Activated T-helper 9 cell treated with anti-CD3 and anti-CD28 coated beads, Interleukin-2, amount 50 U/mL, for 16 hours (primary cell): ENCODE measurements at places on chromosomes 4 and X.

DNA sequence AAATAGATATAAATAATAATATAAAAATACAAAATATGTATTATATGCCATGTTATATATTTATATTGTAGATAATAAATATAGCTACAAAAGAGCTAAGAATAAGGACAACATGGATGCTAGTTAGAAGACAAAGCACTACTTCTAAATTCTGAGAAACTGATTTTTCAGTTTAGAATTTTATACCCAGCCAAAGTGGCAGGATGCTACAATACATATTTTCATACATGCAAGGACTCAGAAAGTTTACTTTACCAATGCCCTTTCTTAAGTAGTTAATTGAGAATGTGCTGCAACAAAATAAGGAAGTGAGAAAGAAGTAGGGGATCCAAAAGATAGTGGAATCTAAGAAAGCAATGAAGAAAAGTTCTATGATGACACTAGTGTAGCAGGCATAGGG lies 64.5 kb downstream of the PDE5A start:
- no peak for DNase-seq

DNA sequence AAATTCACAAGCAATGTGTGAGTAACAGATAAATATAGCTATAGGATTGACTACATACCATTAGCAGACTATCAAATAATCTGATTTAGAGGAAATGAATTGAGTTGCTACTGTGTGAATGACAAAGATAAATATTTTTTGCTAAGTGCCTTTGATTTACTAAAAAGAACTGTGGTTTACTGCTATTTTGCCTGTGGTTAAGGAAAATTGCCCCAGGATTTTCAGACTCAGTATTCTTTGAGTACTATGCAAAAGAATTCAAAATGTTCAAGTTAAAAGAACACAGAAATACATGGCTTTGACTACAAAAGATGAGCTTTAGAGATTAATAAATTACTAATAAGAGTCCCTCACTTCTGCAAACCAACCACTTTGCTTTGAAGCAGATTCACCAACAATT lies 853.8 kb downstream of the ADGRL3 start:
- DNase-seq: no peak

DNA sequence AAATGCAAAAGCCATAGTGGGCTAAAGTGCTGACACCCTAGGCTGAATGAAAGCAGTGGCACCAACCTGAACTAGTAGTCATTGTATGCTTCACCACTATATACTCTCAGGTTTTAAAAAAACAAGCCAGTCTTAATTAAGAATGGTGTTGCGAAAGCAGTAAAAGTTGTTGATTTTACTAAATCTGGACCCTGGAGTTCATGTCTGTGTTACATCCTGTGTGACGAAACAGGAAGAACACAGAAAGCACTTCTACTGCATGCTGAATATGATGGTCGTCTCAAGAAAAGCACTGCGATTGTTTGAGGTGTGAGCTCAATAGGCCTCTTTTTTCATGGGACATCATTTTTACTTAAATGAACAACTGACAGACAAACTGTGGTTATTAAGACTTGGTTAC lies 24.2 kb upstream of the GDPD2 start:
- no peak for DNase-seq

DNA sequence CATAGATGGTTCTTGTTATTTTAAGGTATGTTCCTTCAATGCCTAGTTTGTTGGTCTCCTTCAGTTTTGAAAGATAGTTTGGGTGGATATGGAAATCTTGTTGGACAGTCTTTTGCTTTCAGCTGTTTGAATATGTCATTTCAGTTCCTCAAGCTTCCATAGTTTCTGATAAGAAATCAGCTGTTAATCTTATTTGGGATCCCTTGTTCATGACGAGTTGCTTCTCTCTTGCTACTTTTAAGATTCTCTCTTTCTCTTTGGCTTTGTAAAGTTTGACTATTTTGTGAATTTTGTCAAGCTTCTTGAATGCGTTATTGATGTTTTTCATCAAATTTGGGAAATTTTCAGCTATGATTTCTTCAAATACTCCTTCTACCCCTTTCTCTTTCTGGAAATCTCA lies 129.5 kb downstream of the GNL3L start:
- DNase-seq: no peak

- DNase-seq: no peak
These were observed 157.5 kb upstream of the ITM2A start for GRCh38 chrX:79524642-79525041.

DNA sequence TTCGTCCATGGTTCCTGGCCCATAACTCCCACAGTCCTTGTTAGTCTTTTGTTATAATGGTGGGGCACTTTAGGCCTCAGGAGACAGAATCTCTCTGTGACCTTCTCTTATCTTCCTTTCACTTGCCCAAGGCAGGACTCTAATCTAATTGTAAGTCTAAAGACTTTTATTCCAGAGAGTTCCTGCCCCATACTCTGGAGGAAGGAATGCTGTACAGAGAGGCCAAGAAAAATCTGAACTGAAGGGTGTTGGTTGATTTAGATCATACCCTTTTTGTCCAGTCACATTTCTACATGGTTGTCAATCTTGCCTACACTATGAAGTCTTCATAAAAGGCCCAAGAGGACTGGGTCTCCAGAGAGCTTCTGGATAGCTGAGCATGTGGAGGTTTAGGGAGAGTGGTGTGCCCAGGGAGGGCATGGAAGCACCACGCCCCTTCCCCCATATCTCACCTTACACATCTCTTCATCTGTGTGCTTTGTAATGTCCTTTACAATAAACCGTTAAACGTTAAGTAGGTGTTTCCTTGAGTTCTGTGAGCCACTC lies 84.5 kb downstream of the AFF1 start:
- DNase-seq: no peak

GRCh38 chr4:8192748-8193738 lies 6.0 kb upstream of the SH3TC1 start:
- no peak for DNase-seq

- no peak for DNase-seq
These were observed 80.6 kb upstream of the CBR4 start for GRCh38 chr4:169090484-169091215.

DNA sequence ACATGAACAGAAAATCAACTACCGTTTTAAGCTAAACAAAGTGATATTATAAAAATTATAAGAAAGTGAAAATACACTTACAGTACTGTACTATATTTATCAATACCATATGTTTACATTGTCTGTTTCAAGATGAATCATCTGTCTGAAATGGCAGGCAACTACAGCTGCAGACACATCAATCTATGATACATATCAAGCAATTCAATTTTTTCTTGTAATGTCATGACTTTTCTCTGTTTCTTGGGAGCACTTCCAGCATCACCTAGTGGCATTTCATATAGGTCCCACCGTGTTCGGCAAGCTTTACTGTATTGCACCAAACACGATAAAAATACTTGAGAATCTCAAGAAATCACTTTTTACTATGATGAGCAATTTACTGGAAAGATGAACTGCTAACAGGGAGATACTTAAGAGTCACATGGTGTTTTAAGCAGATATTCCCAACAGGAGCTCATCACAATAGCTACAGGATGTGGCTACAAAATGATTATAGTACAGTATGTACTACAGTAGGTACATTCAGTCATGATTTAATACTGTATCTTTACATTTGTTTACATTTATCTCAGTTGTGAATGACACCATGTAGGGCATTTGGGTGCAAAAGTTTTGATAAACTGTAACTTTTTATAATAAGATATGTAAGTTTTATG lies 207.4 kb downstream of the ADAM29 start:
- no peak for DNase-seq

DNA sequence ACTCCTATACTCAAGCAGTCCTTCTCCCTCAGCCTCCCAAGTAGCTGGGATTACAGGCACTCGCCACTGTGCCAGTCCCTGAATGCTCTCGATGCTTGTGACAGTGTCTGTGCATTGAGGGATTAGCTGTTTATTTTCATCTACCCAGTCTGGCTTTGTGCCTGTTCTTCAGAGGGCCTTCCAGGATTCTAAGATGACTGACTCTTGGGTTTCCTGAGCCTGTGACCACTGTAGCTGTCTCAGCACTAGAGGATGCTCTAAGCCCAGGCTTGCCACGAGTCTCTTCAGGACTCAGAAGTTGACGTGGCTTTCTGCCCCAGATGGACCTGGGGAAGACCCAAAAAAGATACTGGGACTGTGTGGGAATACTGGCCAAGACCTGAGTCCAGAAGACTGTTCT lies 201.4 kb downstream of the ARHGAP10 start:
- DNase-seq: no peak

GRCh38 chr4:139278912-139279759 lies 889 bp downstream of the MGARP start:
- no peak for DNase-seq

DNA sequence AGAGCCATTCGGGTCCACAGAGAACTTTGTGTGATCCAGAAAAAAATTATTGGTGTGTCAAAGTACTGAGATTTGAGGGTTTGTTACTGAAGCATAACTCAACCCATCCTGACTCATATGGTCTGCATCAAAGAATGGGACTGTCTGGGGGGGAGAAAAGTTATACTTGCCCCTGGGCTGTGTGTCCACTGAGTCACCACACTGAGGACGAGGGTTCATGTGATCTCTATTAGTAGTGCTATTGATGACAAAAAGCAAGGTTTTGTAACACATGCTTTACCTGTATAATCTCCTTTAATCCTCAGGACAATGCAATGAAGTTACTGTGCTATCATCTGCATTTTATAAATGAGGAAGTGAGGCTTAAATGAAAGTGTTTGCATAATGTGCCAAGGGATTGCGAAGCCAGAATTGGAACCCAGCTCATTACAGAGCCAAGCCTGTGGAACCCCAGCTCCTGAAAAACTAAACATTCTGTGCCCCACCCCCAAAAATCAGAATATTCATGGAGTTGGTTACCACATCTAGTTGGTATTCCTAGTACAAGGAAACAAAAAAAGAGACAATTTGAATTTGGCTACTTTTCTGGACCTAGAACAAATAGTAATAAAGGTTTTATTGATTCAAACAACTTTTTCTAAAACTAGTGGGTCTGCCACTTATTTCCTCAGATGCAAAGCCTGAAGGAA lies 31.2 kb downstream of the CCDC149 start:
- no peak for DNase-seq

DNA sequence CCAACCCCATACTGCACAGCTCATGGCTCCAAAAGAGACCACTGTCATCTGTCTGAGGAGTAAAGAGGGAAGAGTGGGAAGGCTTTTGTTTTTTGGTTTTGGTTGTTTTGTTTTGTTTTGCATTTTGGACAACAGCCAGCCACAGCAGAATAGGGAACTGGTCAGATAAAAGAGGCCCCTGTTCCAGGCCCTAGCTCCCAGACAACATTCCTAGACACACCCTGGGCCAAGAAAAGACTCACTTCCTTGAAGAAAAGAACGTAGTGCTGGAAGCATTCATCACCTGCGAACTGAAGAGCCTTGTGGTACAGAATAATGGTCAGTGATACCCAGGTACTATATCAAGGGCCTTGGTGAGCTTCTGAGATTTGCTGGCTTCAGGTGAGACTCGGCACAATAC lies 619.4 kb upstream of the SPANXN1 start:
- DNase-seq: no peak

DNA sequence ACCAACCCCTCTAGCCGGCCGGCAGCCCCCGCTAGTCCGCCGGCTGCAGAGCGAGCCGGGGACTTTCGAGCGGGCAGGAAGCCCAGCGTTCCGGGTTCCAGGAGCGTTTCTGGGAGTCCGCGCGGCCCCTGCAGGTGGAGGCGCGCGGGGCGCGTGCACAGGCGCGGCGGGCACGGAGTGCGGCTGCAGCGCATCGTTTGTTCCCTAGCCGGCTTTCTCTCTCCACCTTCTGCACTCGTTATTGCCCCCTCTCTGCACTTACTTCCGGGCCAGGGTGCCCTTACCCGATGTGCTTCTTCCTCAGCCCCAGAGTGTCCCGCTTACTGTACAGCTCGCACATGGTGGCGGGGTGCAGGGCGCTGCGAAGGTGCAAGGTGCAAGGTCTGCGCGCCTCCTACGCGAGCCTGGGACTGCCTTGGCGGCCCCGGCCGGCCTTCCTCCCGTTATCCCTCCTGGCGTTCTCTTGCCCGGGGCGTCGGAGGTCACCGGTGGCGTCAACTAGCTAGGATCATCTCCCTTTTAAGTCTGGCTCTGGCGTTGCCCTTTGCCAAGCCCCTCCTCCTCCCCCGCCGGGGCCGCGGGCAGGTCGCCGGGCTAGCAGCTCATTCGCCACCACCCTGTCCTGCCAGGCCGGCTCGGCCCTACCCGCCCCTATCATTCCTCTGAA lies at the start of gene ETNPPL:
Gene ETNPPL (minus strand): TSS at position 495 of the 667 bp plus-strand sequence. CDS start 155 bp downstream, at position 340.
- peak; percentile 2 for DNase-seq

DNA sequence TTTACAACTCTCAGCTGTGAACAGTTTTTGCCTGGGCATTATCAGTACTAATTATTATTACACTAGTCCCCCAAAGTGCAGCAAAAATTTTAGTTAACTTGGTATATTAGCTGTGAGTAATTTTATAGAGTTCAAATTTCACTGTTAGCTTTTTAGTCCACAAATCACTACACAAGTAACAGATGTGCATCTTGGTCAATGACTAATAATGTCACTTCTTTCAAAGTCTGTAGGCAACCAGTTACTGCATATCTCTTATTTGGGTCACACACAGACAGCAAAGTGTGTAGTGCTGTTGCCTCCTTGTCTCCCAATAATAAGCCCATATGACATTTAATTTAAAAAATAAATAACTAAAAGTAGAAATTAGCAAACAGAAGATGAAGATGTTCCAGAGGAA lies 159.9 kb downstream of the SCFD2 start:
- DNase-seq: no peak

- DNase-seq: no peak
These were observed 55.1 kb downstream of the ZNF330 start for GRCh38 chr4:141275834-141276233.

DNA sequence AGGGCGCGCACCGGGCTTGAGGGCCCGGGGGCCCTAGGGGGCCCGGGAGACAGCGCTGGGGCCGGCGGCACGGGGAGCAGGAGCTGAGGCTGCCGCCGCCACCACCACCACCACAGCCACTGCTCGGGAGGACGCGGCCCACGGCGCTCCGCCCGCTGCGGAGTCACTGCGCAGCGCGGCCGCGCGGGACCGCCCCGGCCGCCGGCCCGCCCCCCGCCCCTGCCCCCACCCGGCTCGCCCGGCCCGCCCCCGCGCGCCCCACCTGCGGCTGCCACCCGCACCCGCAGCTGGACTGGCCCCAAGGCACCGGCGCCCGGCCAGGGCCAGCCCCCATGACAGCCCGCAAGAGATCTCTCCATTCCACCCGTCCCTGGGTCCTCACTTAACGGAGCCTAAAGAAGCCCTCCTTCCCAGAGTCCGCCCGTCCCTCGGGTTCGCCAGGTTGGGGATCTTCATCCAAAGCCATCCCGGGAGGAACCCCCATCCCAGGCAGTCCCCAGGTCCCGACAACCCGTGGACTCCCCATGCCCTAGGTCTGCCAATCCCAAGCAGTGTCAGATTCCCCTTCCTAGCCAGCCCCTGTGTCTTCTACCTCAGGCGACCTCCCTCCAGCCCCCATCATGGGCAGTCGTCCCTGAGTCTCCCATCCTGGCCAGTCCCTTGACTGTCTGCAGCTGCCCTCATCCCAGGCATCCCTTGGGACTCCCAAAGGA lies 40.0 kb upstream of the IQSEC2 start:
- DNase-seq: no peak

- DNase-seq: no peak
These were observed 162.1 kb downstream of the TSPAN5 start for GRCh38 chr4:98496152-98496845.

GRCh38 chr4:87912164-87913004 lies 63.1 kb upstream of the SPP1 start:
- DNase-seq: no peak

- DNase-seq: no peak
These were observed 35.6 kb downstream of the NFKB1 start for GRCh38 chr4:102536768-102537167.

- DNase-seq: no peak
These were observed 2.3 kb upstream of the ZCCHC4 start for GRCh38 chr4:25310066-25310802.

GRCh38 chr4:127188847-127189246 lies 443.9 kb upstream of the INTU start:
- no peak for DNase-seq

- DNase-seq: no peak
These were observed 63.9 kb upstream of the SMIM10 start for GRCh38 chrX:134926864-134927263.
